NCI-H510A (cell line): ENCODE measurements at places on chromosomes 3 and 15.
A peak's percentile ranks its signal among the peaks of the same experiment; 100 is the strongest.

DNA sequence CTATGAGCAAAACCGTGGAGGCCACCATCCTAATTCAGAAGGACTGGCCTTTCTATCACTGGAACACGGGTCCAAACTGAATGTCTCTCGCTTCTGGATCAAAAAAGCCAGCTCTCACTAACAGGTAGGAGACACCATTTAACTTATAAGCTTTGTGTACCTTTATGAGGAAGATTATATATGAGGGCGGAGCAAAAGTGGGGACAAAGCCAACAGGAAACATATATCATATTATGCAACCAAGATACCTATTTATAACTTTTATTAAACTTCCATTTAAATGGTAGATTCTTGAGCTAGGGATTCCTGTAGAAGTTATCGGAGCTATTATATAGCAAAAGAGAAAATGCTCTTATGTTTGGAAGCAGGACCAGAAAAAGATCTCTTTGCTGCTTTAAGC is 78.4 kb downstream of the IGF2BP2 start:
- no peak for DNase-seq

DNA sequence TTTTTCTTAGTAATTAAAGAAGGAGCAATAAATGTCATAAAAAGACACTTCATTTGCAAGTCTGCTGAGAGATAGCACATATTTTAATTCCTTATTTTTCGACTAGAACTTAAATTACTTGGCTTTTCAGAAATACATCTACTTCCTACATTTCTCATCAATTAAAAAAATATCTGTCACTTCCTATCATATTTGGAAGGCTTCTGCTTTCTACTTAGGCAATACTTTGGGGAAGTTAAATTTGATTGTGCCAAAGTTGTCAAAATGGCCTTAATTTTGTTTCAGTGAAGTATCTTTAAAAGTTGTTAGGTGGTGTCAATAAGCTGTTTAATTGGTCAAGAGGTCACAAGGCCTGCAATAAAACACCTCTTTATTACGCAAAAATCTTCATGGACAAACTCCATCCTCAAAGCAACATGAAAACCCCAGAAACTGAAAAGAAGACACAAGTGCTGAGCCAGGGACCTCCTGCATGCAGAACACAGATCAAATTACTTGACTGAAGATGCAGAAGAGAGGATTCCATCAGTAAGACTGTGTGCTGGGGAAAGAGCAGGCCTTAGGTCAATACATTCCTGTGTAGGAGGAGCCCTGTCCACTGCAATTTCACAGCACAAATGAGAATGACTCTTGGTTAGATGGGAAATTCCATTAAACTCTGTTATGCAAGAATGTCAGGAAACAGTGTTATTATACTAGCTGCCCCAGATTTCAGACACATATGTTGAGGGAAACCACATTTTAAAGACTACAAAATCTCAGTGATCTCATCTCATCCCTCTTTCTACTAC is 48.0 kb upstream of the FSTL1 start:
- DNase-seq, result no peak

DNA sequence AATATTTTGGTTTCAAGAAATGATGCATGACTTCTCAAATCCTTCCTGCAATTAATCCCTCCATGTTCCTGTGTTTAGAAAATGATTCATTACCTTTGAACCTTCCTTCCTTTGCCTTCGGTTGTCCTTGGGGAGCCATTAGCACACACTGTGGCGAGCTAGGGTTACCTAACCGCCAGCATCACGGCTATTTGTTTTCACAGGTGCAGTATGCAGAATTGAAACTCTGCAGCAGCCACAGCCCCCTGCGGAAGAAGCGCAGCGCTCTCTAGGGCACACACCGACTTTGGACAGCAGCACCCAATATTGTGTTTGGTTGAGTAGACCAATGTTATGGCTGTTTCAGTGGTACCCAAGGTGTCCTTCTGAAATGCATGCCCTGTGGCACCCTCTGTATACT is 247.4 kb downstream of the MCTP2 start:
- no peak for DNase-seq

DNA sequence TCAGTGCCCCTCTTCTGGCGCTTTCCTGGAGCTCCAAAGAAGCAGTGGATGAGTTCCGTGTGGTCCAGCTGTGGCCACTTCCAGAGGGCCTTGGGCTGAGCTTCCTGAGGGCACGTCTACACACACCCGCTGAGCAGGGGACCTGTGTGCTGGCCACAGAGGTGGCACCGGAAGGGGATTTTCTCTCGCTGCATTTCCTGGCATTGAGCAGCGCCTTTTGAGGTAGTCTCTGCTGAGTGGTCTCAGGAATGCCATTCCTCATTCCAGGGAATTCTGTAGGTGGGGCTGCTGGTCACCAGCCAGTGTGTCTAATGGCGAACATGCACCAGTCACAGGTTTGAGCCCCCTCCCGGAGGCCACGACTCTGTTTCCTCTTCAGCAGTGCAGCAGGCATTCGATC is 48.1 kb downstream of the AMOTL2 start:
- no peak for DNase-seq

DNA sequence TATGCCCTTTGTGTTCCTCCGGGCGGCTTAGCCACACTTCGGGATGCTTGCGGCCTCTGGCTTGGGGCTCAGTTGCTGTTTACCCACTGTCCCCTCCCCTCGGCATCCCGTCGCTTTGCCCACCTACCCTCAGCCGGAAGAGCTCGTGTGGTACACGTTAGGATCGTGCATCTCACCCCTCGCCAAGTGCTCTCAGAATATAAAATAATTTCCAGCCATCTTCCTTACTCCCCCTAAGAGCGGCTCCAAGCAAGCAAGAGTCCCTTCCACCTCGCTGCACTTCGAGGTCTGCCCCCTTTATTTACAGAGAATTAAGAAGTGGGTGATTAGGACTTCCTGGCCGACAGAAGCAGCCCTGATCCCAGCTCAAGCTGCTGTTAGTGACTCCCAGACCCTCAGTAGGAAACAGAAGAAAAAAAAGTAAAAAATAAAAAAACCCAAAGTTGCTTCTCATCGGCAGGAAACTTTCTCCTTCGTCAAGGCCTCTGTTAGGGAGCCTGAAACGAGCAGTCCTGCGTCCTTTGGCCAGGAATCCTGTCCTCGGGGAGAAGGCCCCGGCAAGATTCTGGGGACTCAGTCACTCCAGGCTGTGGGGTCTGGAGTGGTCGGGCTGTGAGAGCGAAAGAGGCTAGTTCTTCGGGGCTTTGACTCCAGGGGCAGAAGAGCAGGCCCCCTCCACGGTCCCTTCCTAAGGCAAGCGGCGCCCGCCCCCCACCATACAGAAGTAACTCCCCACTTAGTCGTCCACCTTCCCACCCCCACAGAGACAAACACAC is 3.0 kb downstream of the MEIS2 start:
- no peak for DNase-seq

DNA sequence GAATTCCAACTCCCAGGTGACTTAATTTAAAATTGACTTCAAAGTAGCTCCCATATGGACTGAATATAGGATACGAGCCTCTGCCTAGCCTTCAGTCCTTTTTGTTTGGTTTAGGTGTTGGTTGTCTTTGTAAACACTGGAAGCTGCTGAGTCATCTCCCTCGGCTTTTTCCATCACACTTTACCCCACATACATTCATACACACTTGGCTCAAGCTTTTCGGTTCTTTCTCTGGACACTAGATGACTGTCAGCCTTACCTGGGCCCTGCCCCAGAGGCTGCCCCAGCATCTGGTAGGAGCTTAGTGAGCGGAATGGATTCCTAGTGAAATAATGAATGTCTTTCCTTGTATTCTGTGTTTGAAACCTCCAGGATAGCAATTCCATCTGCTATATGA is 201.5 kb upstream of the IL12A start:
- DNase-seq, result peak; percentile 31

DNA sequence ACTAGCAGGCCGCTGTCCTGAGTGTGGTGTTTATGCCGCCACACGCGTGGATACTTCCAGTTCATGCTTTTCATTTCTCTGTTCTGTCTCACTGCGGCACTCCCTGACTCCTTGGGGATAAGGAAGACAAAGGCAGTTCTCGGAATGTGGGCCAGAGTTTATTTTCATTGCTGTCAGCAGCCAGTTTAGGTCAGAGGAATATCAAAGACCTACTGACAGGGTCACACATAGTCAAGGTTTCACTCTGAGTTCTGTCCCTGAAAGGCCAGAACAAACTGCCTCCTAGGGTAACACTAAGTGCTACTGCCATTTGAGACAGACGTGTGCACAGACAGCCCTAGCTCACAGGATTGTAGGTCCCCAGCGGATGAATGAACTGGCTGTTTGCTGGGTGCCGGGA is 27.3 kb upstream of the SPTBN5 start:
- DNase-seq, result no peak

DNA sequence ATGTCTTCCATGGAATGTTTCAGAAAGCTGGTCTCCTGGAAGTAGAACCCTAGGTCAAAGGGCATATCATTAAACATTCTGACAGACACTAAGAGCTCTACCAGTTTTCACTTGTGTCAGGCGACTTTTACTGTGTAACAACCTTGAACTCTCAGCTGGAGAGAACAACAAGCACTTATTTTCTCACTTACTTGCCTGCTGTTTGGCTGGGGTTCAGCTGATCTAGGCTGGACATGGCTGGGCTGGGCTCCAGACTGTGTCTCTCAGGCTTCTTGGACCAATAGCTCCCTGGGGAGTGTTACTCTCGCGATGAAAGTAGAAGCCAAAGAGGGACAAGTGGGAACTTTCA is 527.3 kb downstream of the SHQ1 start:
- DNase-seq, result no peak

- DNase-seq, result no peak
Measured at GRCh38 chr3:194608981-194609380, 24.2 kb downstream of the TMEM44 start.

GRCh38 chr3:10697918-10698317 is 118.1 kb upstream of the SLC6A11 start:
- DNase-seq, result no peak

GRCh38 chr15:98904544-98904943 is 103.0 kb downstream of the PGPEP1L start:
- DNase-seq, result no peak

DNA sequence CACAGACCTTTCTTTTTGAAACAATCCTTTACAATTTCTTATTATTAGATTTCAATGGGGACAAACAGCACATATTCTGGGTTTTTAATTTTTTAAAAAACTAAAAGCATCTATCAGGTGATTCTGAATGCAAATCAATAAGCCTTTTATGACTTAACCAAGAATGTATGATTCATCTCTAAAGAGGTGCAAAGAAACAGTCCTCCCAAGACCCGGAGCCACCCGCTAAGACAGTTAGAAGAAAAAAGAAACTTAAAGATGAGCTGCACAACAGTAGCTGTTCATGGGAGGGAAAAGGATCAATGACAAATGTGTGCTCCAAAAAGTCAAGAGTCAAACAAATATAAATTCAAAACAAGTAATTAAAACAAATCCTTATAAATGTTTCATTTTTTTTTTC is 319.5 kb downstream of the THSD4 start:
- DNase-seq, result no peak

DNA sequence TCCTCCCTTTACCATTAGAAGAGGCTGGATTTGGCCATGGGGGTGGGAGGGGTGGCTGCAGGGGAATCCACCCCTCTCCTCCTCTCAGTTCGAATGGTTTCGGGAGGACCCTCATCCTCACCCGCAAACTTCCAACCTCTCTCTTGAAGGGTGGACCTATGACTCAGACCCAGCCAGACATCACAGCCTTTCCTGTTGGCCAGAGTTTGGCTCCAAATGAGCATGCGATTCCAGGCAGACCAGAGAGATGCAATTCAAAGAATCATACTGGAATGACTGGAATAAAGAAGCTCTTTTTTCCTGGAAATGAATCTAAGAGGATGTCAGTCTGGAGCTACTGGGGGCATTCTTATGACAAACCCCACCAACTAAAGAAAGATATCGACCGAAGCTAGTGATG is 516.7 kb upstream of the MDFIC2 start:
- no peak for DNase-seq

DNA sequence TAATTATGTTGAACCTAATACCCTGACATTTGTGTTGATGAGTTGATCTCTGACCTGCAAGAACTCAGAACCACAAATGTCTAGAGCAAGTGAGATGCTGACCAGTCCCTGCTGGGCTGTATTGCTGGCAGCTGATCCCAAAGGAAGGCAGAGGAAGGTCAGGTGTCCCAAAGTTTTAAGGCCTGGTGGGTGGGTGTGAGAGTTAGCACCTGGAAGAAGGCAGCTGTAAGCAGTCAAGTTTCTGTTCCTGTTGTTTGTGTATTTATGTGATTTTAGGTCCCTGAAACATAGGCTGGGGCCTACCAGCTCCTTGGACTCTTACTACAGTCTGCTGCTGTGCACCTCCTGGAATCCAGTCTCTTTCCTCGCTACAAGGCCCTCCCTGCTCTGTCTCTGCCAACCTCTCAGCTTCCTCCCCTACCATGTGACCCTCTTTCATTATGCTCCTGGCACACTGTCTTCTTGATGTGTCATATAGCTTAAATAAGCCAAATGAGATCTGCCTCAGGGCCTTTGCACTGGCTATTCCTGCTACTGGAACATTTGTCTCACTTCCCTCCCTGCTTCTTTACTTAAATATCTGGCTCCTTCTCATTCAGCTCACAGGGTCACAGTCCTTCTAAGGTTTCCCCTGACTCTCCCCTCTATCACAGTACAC is 31.0 kb upstream of the ATOSA start:
- DNase-seq, result no peak
